RKO (cell line): ENCODE measurements at places on chromosomes 3 and 15.

DNA sequence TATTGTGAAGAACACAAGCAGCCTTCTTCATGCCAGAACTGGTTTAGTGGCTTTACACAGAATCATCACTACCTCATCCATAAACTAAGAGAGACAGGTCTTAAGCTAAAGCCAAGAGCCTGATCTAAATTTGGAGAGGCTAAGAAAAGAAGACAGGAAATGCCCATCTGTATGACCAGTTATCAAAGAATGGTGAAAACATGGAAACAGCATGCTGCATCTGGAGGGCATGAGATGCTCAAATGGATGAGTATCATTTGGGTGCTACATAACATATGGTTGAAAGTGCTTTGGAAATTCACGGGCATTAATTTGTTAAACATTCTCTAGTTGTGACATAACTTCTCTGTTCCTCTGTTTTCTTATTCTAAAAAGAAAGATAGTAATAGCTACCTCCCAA, 112.5 kb downstream of the CPNE4 start:
- no peak for DNase-seq

GRCh38 chr3:132847849-132848625, 125.8 kb upstream of the NPHP3 start:
- no peak for DNase-seq

DNA sequence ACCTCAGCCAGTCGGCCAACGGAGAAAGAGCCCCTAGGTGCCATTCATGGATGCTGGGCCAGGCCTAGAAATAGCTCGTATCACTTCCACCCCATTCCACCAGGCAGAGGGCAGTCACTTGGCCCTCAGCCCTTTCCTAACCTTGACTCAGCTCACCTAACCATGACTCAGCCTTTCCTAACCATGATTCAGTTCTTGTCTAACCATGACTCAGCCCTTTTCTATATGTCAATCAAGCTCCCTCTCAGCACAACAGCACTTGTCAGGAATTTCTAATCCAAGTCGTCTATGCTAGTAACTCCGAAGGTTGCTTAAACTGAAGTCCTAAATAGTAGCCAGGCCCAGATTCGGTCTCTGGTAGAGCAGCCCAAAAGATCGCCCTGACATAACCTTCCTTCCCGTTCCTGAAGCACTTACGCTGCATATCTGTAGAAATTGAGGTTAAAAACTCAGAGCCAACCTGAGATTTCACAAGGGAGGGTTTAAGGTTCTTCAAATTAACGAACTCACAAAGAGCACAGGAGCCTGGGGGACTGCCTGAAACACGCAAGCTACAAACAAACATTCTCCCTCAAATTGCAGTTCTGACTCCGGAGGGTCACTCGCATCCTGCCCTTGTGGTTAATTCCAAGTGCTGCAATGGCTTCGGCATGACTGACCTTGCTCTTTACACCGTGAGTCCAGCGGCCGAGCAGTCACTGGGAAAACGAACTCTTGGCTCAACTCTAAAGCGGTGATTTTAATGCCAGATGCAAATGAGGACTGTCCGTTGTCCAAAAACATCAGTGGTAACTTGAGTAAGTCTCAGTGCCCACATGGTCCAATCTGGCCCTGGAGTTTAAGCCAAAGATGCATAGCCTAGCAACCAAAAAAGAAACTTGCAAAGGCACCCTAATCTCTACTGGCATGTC, 99.9 kb downstream of the ADAMTS17 start:
- peak; percentile 88 for DNase-seq

DNA sequence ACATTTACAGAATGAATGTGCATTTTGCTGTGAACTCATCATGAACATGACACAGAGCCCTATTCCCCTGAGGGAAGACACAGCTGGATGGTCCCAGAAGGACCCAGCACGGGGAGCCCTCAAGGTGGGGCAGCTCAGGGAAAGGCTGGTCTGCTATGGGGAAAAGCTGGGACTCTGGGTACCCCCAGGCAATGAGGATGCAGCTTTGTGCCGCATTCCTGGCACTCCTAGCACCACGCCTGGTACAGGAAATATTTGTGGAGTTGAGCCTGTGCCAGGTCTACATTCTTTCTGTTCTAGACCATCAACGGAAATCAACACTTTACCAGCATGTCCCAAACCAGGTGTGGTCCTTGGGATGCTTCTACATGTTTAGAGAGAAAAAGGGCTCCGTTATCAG, 74.0 kb downstream of the SRGAP3 start:
- no peak for DNase-seq

DNA sequence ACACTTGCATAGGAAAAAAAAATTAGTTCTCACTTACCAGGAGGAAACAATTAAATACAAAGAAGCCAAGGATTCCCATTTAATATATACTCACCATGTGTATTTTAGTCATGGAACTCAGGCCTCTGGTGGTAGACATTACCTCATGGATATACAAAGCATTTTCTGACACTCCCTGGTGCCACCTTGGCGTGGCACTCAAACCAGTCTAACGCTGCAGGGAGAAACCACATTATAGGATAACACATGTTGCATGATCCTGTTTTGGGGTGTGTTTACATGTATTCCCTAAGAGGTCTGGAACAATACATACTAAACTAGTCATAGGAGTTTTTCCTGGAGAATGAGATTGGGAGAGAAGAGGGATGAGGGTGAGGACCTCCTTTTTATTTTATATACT, 5.9 kb upstream of the RTF1 start:
- DNase-seq: no peak

GRCh38 chr15:93245661-93246042, 156.6 kb upstream of the RGMA start:
- no peak for DNase-seq

- DNase-seq: no peak
Observed at GRCh38 chr3:132984181-132984580, 54.0 kb upstream of the TMEM108 start.

GRCh38 chr3:117846238-117846637, 1136.7 kb downstream of the TUSC7 start:
- DNase-seq: no peak

- DNase-seq: peak; percentile 23
Observed at GRCh38 chr3:52986049-52986448, 59.8 kb downstream of the SFMBT1 start.

GRCh38 chr3:49465270-49466034, 4.6 kb upstream of the DAG1 start:
- DNase-seq: no peak

GRCh38 chr15:65948383-65948782, 79.1 kb downstream of the RAB11A start:
- DNase-seq: no peak

DNA sequence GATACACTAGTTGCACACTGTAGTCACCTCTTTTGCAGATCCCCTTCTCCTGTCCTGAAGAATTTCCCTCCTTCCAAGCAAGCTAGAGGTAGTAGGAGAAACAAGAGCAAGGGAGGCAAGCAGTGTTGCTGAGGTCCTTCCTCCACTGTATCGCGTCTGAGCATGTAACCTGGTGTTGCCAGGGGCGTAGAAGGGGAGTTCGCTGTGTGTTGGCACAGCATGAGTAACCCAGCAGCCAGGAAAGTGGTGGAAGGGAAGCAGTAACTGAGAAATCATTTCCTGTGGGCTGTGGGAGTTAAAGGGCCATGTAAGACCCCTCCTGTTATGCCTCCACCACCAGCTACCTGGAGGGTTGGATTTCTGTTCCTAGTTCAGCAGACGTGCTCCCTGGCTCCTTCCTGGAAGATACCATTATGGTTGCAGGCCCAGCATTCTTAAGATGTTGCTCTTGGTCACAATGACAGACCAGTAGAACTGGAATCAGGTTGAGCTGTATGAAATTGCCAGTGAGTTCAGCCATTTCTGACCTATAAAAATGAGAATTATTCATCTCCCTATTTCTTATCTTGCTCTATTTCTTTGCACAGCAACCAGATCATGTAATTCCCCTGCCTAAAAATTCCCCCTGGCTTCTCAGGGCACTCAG, 215.3 kb upstream of the TOPAZ1 start:
- no peak for DNase-seq

GRCh38 chr3:21326704-21327475, 424.1 kb downstream of the ZNF385D start:
- no peak for DNase-seq

- no peak for DNase-seq
Observed at GRCh38 chr3:147397155-147397874, 9.0 kb downstream of the ZIC4 start.

- no peak for DNase-seq
Observed at GRCh38 chr3:53082736-53083135, 36.9 kb upstream of the SFMBT1 start.

DNA sequence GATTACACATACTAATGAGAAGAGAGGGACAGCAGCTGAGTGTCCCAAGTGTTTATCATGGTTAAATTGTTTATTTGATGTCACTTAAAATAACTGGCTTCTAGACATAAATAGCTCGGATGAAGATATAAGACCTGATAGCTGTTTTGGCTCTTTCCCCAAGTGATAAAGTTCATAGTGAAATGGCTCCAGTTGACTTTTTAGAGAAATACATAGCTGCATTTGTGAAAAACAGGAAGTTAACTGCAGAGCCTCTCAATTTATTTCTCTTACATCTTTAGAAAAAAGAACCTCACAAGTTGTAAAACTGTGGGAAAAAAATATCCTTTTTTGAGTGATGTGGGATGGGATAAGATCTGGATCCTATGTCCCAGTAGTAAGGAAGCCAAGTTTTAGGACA, 332.9 kb upstream of the RASGRP1 start:
- no peak for DNase-seq

- DNase-seq: no peak
Observed at GRCh38 chr15:100309109-100310040, 32.4 kb downstream of the ADAMTS17 start.

DNA sequence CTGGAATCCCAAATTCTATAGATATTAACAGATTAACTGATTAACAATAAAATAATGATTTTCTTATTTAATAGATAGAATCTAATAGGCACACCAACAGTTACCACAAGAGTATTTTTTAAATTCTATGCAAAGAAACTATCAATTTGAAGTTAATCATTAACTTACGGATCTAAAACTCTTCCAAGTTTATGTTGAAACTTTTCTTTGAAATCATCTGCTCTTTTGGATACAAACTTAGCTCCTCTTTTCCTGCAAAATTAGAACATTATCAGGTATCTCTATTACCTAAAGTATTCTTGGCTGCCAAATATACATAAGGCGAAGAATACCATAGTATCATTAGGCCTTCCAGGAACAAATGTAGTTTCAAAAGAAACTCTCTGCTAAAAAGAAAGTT, 34.8 kb downstream of the EFHB start:
- no peak for DNase-seq

- DNase-seq: no peak
Observed at GRCh38 chr3:98013411-98014267, 21.5 kb downstream of the GABRR3 start.

- peak; percentile 96 for DNase-seq
Observed at GRCh38 chr3:149180057-149180573, 41.5 kb downstream of the CP start.

GRCh38 chr3:52396907-52397591, 47.9 kb downstream of the SEMA3G start:
- DNase-seq: no peak

DNA sequence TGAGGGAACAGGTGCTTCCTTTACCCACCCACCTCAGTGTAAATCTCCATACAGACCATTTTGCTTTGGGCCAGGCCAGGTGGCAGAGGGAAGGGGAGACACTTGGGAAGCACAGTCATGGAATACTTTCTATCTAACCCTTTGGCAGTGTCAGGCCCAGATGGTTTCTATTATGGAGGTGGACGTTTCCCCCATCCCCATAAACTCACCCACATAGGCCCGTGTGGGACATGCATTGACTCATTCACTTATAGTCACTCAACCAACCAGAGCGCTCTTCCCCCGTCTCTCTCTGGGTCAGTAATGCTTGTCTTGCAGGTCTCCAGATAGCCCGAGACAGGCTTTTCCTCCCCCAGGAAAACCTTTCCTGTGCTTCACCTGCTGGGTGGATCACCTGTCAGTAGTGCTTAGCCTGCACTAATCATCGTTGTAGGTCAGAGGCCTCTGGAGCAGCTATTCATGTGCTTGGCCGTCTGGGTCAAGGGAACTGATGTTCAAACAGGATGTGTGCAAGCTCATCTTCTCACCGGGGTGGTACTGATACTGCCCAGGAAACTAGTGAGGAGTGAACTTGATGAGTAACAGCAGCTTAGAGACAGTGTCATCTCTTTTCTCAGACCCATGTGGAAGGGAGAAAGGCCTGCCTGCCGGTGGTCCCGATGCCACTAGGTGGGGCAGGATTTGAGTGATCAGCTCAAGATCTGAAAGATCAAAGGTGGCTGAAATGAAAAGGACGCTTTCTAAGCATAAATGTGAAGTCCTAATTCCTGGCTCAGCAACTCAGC, 67.1 kb downstream of the CEMIP start:
- DNase-seq: no peak

GRCh38 chr15:63892794-63893441, 59.2 kb upstream of the HERC1 start:
- DNase-seq: no peak

- DNase-seq: peak; percentile 3
Observed at GRCh38 chr15:25936004-25936403, 72.9 kb upstream of the ATP10A start.
